ENCODE measurements at places on chromosomes 3 and 15.

DNA sequence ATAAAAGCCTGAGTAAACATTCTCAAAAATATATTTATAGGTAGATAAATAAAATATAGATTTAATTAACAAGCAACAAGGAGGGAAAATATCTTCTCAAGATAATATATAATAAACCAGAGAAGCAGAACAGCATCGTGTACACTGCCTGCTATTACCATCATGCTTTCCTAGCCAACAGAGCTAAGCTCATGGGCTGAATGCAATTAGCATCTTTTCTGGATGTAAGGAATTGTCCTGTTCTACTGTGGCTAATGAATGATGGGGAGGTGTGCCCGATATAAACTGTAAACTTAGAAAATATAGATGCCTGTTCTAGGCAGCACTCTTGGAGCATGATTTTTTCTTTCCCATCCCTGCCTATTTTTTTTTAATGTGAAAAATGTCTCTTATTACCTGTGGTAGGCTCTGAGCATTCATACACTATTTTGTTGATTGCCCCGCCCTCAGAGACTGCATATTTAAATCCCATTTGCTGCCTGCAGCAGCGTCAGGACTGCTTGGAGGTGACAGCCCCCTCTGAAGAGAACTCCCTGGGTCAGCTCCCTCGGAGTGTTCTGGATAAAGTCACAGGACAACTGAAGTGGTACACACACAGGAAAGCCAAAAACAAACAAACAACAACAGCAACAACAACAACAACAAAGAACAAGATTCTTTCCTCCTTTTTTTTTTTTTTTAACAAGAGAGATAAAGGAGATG is 312.3 kb downstream of the SATB1 start:
- DNase-seq = no peak

DNA sequence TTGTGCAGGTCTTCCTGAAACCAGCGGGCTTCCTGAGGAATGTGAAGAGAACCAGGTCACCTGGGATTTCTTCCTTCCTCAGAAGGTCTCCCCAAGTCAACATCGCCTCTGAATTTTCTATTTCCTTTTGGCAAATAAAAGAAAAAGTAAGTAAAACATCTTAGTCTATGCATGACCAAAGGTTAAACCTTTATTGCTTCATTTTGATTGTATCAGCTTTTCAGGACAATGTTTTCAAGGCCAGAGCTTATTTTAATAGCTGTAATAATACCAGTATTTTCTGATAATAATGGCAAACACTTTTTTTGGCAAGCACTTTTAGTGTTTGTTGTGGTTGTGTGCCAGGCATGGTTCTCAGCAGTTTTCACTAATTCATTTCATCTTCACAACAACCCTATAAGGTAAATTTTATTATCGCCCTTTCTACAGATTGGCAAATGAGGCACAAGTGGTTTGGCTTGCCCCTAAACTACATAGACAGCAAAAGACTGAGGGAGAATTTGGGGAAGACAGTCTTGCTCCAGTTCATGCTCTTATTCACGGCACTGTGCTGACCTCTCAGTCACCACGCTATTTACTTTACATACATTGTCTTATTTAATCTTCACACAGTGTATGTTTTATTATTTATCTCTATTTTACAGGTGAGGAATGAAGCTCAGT is 110.4 kb downstream of the RPL22L1 start:
- DNase-seq = no peak

GRCh38 chr15:36601497-36601932 is 22.1 kb downstream of the CDIN1 start:
- DNase-seq = no peak

DNA sequence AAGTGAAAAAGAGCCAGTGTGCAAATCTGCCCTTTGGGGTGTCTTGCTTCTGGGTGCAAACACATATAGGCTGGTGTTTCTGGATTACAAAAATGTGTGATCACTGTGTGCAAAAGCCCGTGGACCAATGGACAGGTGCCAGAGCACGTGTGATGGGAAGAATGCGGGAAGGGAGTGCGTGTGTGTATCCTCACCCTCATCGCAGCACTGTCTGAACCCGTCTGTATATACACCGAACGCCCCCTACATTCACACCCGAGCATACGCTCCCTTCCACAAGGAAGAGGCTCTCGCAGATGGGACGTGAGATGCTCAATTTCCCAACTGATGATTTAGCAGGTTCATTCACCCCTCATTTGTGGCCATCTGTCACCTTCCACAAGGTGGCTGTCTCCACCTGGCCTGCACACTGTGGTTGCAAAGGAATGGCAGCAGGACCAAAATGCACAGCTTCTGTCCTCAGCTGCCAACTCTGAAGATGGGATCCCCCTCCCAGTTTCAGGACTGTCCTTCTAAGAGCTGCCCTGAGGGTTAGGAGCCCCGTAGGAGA is 19.4 kb upstream of the SLC6A1 start:
- no peak for DNase-seq

- DNase-seq = no peak
Measured at GRCh38 chr3:43363621-43364266, 77.4 kb downstream of the SNRK start.

DNA sequence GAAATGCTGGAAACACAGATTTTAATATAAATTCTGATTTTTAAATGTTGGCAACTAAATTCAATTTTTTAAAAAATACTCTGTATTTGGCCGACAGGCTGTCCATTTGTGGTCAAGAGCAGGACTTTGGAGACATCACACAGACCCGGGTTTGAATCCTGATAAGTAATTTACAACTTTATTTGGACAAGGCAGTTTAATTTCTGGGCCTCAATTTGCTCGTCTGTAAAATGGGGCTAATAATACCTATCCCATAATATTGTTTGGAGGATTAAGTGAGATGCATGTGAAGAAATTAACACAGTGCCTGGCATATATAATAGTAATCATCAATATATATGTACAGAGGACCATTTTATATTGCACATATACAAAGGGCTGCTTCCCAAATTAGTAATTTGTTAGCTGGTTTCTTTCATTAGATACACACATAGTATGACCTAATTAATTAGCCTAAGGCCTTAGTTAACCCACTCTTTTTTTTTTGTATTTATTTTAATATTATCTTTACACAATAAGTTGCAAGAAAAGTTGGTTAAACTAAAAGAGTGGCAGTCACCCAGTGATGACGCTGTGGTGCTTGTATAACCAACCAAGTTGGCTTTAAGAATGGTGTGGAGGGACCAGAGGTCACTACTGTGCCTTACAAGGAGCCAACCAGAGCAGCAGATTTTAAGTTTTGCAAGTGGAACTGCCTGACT is 665 bp downstream of the PIGB start:
- DNase-seq = no peak

GRCh38 chr15:64720188-64720587 is 55.2 kb downstream of the RBPMS2 start:
- no peak for DNase-seq

DNA sequence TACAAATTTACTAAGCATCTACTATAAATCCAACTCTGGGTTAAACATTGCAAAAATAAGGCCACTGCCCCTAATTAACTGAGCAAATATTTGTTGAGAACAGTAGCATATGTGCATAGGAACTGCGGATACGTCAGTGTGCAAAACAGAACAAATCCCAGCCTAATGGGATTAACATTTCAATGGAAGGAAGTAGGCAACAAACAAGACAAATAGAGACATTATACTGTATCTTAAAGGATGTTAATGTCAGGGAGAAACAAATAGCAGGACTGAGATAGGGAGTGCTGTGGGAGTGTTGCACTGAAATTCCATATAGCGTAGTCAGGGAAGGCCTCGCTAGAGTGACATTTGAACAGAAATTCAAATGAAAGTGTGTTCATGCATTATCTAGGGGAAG is 89.7 kb upstream of the KCNAB1 start:
- DNase-seq = no peak

GRCh38 chr15:89023311-89023961 is 64.8 kb upstream of the ABHD2 start:
- no peak for DNase-seq

DNA sequence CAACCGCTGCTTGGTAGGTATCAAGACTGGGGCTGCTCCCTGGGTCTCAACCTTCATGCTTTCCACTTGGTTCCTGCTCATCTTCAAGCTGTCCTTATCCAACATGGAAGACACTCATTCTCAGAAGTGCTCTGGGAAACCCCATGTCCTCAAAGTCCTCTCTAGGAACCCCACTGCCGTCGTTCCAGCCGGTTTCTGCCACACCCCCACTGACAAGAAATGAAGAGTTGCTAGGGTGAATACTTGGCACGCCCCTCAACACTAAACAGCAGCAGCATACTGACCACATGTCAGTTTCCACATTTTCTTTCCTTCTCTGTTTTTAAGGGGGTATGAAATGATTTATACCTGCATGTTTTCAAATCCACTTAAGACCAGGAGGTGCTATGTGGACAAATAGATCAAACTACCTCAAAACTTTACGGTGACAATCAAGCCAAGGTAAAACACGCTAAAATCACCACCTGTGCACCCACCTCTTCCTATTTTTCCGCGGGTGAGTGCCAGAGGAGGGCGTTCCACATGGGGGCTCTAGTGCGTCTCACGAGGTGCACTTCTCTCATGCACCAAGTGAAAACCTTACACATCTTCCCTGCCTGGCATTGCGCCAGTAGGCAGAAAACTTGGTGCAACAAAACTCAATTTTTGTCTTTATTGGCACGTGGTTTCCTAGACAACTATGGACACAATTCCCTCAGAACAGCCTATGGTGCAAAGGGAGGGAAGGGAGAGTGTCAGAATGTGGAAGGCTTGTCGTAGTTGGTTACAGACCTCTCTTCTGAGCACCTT is 125.1 kb downstream of the TJP1 start:
- no peak for DNase-seq

- no peak for DNase-seq
Measured at GRCh38 chr15:89632563-89633430, 22.5 kb downstream of the KIF7 start.

GRCh38 chr3:55487381-55488241 is 505 bp upstream of the WNT5A start:
- no peak for DNase-seq

DNA sequence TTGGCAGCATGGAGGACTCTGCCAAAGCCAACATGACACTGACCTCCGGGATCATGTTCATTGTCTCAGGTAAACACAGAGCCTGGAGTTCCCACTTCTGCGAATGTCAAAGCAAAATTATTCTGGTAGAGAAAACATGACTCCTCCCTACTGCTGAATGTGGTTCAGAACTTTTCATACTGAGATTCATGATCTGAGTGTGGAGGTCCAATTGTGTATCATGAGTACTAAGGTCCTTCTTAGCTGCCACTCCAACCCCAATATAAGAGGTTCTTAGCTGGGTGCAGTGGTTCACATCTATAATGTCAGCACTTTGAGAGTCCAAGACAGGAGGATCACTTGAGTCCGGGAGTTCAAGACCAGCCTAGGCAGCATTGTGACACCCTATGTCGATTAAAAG is 13.8 kb downstream of the CLDN18 start:
- DNase-seq = no peak

DNA sequence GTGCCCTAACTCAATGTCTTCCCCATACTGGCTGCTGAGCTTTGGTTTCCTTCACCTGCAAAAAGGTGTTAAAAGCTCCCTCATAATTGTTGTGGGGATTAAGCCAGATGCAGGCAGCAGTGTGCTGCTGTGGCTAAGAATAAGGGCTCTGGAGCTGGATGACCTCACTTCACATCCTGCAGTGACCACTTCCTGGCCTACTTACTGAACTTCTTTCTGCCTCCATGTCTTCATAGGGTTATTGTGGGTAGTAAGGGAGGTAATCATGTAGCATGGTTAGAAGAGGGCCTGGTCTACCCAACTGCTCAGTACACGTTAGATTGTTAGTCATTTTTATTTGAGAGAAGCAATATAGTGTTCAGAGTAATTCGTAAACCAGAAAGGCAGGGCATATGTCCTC is 18.4 kb downstream of the GYG1 start:
- no peak for DNase-seq

DNA sequence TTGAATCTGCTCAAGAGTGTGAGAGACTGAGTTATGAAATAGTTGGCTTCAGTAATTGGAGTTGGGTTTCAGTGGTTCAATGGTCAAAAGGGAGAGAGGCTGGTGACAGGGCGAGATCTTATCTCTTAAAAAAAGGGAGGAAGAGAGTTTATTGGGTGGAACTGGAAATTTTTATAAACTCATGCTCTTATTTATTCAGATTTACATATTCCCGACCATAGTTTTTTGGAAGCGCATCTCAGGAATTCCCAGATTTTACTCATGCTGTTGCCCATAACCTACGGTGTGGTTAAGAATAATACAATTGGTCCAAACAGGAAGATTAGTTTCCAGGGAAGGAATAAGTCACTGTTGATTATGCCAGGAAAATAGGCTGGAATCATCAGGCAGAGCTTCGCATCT is 41.4 kb downstream of the CD200 start:
- no peak for DNase-seq

DNA sequence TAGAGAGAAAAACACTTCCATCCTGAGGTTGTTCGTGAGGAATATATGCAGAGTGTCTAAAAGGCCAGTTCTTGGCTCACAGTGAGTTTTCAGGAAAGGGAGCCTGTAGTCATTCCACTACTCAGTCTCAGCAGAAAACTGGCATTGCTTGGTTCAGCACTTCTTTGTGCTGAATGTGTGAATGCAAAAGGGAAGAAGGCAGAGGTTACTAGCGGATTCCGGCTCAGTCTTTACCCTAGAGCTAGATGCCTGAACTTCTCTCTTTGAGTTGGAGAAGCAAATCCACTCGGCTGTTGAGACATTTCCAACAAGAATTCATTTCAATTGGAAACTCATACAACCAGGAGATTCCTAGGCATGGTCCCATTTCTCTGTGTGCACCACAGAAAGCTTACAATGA is 23.1 kb upstream of the FRMD4B start:
- no peak for DNase-seq
